HepG2 (cell line): ENCODE measurements at places on chromosomes 2 and 18. TPM values are rescaled to one million over a fixed set of nuclear protein-coding genes. Genes with fewer than 3 reads are reported as not detected.
A peak's percentile ranks its signal among the peaks of the same experiment; 100 is the strongest.

DNA sequence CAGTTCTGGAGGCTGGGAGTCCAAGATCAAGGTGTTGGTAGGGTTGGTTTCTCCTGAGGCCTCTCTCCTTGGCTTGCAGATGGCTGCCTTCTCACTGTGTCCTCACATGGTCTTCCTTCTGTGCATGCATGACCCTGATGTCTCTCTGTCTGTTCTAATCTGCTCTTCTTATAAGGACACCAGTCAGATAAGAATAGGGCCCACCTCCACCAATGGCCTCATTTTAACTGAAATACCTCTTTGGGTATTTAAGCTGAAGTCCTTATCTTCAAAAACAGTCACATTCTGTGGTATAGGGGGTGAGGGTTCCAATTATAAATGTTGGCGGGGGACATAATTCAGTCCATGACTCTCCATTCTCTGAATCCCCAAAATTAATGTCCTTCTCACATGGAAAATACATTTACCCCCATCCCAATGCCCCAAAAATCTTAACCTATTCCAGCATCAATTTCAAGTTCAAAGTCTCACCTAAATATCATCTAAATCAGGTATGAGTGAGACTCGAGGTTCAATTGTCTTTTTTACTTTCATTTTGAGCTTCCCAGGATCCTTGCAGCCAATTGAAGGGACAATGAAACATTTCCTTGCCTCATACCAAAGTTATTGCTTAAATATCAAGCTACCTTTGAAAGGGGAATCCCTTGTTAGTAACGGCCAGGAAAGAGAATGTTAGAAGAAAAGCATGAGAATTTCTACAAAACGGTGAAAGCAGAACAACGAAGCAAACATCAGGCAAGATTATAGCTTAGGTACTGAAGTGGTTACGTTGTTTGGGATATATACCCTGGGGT is 20.6 kb upstream of the CNOT11 start:
- no peak for DNase-seq

DNA sequence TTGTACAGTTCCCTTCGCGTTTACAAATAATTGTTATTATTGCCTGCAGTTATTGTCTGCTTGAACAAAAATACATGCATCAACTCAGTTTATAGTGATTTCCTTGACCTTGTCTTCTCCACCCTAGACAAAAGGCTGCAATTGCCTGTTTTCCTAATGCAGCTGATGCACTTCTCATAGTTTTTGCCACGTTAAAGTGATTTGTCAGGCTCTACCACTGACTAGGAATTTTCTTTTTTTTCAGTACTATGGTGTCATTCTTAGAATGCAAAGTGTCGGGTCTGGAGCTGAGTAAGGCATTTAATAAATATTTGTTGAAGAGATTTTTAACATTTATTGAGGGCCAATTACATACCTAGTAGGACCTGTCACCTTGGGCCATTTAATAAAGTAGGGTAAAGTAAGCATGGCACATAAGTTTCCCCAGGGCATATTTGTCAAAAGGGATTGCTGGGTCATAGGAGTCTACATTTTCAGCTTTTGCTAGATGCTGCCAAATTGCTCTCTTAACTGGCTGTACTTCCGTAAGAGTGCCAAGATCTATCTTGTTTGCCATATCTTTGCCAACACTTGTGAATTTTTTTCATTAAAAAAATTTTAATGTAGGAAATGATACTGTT is 24.1 kb downstream of the ACSL3 start:
- no peak for DNase-seq

- DNase-seq = no peak
Measured at GRCh38 chr2:7826656-7827055, 855.2 kb upstream of the ID2 start.

GRCh38 chr2:10410823-10411437 is 37.2 kb downstream of the ODC1 start:
- no peak for DNase-seq

GRCh38 chr2:9326975-9327374 is 96.4 kb downstream of the ITGB1BP1 start:
- peak; percentile 37 for DNase-seq

DNA sequence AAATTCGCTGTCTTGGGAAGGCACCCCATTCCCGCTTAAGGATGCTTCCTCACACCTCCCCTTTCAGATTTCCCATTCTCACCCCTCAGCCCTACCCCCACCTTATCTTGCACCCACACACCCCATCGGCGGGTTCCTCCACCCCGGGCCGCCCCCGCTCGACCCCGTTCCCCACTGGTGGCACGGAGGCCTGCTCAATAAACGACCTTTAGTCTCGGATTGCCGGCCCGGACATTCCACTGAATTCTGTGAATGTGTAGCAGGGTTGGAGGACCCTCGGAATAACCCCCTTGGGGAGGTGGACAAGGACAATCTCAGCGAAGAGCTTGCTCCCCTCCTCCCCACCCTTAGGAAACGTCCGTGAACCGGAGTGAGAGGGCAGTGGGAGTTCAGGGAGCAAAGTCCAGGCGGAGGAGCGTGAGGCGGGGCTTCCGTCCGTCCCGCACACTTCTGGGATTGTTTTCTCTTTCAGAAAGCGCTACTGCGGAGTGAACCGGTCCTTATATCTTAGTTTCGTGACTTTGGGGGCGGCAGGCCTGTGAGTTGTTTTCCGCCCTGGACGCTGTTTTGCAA is 2.8 kb upstream of the LBX2 start:
- DNase-seq = peak; percentile 86

GRCh38 chr18:69840001-69840400 is 107.7 kb downstream of the CD226 start:
- no peak for DNase-seq

- DNase-seq = peak; percentile 9
Measured at GRCh38 chr2:102796337-102796736, 34.5 kb downstream of the TMEM182 start.

- no peak for DNase-seq
Measured at GRCh38 chr2:151976945-151977353, 121.9 kb downstream of the CACNB4 start.

DNA sequence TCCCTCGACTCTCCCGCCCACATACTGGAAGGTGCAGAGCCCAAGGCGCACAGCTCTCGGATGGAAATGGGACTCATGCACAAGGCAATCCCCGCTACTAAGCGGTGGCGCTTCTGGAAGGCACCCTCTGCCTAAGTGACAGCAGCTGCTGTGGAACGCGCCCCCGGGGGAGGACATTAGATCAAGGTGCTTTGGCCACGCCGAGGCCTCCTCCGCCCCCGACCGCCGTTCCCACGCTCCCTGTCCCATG is 202 bp downstream of the MCEE start:
- no peak for DNase-seq

- no peak for DNase-seq
Measured at GRCh38 chr2:199261936-199262335, 195.8 kb downstream of the SATB2 start.

DNA sequence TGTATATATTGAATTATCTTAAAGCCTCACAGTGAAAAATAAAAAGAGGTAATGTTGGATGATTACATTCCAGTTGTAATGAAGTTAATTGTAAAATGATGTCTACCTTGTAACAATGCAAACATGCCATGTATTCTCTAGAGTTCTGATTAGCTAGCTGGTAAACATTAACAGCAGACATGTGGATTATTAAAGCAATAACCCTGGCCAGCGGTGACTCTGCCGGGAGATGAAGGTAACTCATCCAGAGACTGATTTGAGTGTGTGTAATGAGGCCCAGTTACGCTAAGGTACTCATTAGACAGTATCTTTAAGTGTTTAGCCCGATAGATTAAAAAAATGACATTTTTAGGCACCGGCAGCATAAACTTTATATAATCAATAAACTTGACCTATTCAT is 79.6 kb upstream of the REV1 start:
- DNase-seq = no peak

DNA sequence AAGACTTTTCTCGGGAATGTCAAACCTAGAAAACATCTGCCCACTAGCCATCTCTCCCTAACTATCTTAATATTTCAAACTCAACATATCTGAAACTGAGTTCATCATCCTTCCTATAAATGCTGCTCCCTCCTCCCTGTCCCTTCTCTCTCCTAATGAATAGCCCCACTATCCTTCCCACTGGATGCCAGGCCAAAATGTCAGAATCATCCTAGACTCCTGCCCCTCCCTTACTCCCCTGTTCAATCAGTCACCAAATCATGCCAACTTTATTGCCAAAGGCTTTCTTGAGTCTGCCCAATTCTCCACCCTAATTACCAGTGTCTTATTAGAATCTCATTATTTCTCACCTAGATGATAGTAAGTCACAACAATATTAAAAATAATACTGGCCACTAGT is 8.5 kb downstream of the EVA1A start:
- DNase-seq = no peak

DNA sequence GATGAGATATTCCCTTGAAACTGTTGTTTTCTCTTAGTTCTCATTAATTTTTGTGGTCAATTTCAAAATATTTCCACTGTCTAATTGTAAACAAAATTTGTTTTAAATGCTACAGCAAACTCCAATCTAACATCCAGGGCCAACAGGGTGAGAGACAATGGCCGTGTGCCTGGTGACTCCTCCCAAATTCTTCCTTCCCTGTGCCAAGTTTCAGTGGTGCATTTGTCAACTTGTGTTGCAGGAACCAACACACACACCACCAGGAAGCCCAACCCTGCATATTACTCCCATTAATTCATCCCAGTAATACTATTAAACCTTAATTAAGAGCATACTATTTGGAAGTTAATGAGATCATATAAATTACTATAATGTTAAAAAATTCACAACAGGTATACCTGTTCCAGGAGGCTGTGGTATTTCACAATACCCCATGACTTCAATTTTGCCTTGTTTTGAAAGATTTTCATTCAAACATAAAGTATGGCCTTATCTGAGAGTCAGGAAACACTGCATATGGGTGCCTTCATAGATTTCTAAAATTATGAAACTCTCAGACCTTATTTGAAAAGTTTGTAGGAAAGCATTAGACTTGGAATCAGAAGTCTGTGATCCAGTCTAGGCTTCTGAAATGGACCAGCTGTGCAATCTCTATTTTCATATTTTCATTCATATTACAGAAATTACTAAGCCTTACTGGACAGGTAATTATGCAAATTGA is 1.1 kb downstream of the SERPINB2 start:
- DNase-seq = no peak

The CFAP65 gene
- not detected in 2 replicates for total RNA-seq

The RTP5 gene
- total RNA-seq = not detected in 2 replicates

The ROCK2 gene
- total RNA-seq = 119 and 174 TPM in 2 replicates

The SPATA3 gene
- total RNA-seq = not detected in 2 replicates

The PDE1A gene
- total RNA-seq = not detected in 2 replicates

The VIT gene
- not detected in 2 replicates for total RNA-seq

The ANKRD29 gene
- not detected in 2 replicates for total RNA-seq

The GMCL1 gene
- total RNA-seq = 18.7 and 24.0 TPM in 2 replicates
